ENCODE measurements at places on chromosomes 2 and 18.
A peak's percentile ranks its signal among the peaks of the same experiment; 100 is the strongest.

DNA sequence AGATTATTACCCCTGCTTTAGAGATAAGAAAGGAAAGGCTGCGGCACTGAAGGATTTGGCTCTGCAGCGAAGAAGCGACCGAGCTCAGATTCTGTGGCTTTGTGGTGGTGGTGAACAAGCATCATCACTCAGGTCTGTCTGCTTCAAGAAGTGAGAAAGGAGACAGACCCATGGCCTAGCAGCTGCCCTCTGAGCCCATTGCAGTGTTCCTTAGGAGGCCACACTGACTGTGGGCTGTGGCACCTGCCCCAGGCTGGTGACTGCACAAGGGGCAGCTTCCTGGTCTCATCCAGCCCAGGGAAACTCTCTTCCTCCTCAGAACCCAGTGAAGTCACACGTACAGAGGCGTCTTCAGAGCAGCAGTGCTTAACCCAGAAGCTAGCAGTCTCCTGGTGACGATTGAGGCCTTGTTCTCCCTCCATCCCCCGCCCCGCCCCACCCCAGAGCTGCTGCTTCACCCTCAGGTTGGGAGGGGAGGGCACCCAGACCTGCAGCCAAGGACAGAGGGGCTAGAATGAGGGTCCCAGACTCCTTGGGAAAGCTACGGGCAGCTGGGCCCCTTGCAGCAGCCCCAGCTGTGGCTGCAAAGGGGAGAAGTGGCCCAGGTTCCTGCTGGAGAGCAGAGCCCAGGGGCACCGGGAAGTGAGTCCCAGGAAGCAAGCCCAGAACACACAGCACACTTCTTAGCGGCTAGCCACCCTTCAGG, 22.2 kb downstream of the BIN1 start:
- peak; percentile 30 for ATAC-seq

DNA sequence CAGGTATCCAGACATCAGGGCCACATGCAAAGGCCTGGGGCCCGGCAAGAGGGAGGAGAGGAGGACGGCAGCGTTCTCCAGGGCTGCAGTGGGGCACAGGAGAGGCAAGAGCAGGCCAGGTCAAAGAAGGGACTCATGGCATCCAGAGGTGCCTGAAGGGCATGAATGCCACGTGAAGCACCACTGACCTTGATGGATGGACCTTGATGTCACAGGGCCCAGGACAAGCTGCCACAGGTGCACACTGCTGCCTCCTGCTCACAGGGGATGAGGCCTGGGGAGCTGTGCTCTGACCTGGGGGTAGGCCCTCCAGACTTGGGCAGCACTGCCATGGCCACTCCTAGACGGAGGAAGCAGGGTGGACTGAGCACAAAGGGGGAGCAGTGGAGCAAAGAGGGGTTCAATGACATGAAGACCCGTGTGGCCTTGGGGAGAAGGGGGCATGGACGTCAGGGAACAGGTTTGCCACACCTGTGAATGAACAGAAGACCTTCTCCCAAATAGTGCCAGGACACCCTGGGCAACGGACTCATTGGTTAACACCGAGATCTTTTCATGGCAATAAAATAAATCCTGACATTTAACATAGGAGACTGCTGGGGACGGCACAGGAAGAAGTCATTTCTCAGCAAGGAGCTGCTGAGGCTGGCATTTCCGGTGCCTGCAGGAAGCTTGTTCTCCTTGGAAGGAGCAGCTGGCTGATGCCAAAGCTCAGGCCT, 65.6 kb downstream of the EMX1 start:
- ATAC-seq: no peak

DNA sequence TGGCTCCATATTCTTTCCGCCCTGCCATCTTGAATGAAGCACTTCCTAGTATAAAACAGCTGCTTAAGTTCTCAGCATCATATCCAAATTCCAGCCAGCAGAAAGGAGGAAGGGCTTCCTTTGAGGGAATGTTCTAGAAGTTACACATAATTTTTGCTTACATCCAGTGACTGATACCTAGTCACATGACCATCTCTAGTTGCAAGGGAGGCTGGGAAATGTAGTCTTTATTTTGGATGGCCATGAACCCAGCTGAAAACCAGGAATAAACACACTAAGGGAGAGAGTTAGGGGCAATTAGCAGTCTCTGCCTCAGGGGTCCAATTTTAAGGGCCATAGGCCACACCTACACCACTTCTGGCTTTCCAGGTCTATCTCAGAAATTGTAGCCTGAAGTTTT, 57.8 kb upstream of the LMAN1 start:
- ATAC-seq: no peak

DNA sequence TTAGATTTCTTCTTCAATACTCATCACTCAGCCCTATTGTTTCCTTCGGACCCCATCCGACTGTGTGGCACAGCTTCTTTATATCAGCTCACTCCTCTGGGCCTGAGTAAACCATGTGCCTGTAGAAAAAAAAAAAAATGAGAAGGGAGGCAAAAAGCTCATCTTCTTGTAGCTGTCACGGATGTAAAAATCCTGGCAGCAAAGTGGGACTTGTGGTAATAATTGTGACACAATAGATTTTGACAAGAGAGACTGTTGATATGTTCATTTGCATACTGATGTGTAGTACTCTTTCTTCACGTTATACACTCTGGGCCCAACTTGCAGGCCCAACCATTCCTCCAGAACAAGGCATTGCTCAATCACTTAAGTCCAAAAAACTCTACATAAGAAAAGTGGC, 270.0 kb upstream of the SMIM21 start:
- no peak for ATAC-seq

DNA sequence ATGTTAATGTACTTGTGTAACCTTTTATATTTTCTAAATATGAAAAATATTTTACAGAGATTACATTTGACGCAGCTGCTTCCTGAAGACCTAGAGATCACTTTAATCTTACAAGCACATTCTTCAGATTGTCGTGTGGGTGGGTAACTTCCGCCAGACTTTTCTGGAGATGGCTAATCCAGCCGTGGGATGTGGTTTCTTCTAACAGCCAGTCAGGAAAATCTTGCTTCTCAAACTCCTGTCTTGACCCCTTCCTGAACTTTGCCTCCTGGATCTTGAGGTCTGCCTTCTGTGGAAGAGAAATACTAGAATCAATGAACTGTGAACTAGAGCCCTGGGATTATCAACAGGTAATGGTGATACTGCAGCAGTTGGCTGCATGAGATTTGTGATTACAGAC, 401.6 kb upstream of the TNP1 start:
- no peak for ATAC-seq

DNA sequence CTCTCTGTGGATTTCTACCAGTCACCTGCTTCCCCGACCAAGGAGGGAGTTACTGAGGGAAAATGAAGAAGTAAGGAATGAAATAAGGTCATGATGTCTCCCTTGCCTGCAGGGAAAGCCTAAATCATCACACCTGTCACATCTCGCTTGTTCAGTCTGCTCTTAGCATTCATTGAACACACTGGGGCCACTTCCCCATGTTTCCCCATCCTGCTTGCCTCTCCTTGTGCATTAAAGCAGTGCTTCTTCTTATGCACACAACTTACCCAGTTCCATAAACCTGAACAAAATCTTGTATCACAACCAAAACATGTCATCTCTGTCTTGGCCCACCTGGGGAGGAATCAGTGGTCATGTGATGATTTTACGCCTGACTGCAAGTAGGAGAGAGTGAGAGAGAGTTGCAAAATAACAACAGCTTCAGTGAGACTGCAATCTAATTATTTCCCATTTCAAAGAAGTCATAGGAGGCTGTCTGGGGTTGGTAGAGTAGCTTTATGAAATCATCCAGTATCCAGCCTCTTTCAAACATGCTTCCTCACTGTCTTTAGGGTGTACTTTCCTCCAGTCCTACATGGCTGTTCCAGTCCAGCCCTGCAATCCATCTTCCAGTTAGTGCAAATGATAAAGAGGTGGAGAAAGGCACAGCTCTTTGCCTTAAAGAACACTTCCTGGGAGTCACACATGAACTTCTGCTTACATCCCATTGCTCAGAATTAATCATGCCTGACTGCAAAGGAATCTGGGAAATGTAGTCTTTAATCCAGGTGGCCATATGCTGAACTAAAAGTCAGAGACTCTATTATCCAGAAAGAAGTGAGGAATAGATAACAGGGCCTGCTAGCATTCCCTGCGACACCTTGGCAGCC, 220.1 kb downstream of the HAUS1 start:
- ATAC-seq: peak; percentile 84

- ATAC-seq: no peak
Observed at GRCh38 chr2:71063216-71063615, 5.2 kb upstream of the NAGK start.

GRCh38 chr2:240875228-240876034, 6.8 kb downstream of the AGXT start:
- no peak for ATAC-seq

GRCh38 chr18:59047321-59048047, 92.2 kb upstream of the SEC11C start:
- ATAC-seq: no peak

GRCh38 chr18:48947092-48947491, 3.7 kb downstream of the SMAD7 start:
- no peak for ATAC-seq

All from esophagus mucosa (tissue), 1 donor.